ENCODE measurements at places on chromosomes 12 and 14.
A peak's percentile ranks its signal among the peaks of the same experiment; 100 is the strongest.

GRCh38 chr14:29222671-29223268 is 456.2 kb downstream of the FOXG1 start:
- no peak for DNase-seq

GRCh38 chr14:93955850-93956481 is 20.4 kb downstream of the ASB2 start:
- DNase-seq, result no peak

DNA sequence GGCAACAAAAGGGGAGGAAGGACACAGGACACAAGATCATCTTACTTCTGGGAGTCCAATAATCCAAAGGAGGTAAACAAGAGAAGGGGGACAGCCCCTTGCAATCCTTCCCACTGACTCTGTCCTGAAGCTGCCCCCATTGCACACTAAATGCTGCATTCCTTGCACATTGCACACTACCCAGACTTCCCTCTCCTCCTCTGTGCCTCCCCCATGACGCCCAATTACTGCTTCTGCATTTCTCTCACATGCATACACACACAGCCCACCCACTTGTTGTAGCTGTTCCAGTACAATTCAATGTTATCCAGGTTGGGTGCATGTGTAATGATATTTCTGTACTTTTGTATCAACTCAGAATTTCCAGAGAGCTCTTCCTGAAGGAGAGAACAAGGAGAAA is 5.5 kb downstream of the NDRG2 start:
- DNase-seq, result no peak

- no peak for DNase-seq
Measured at GRCh38 chr14:74829251-74829650, 46.7 kb downstream of the PROX2 start.

DNA sequence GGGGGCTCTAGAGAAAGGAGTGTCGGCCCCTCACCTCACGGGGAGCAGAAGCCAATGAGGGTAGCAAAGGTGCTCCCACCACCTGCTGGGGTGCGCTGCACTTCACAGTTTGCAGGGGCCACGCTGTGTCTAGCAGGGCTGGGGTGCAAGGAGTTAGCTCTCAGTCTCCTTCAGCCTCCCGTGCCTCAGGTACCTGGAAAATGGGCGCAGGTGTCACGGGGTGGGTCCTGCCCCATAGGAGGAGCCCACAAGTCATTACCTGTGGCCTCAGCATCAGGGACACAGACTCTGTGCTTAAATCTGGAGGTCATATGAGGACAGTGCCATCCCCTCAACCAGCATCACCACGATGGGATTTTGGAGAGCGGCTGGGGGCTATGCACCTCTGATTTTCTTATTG is 326.7 kb downstream of the ADGRD1 start:
- no peak for DNase-seq

DNA sequence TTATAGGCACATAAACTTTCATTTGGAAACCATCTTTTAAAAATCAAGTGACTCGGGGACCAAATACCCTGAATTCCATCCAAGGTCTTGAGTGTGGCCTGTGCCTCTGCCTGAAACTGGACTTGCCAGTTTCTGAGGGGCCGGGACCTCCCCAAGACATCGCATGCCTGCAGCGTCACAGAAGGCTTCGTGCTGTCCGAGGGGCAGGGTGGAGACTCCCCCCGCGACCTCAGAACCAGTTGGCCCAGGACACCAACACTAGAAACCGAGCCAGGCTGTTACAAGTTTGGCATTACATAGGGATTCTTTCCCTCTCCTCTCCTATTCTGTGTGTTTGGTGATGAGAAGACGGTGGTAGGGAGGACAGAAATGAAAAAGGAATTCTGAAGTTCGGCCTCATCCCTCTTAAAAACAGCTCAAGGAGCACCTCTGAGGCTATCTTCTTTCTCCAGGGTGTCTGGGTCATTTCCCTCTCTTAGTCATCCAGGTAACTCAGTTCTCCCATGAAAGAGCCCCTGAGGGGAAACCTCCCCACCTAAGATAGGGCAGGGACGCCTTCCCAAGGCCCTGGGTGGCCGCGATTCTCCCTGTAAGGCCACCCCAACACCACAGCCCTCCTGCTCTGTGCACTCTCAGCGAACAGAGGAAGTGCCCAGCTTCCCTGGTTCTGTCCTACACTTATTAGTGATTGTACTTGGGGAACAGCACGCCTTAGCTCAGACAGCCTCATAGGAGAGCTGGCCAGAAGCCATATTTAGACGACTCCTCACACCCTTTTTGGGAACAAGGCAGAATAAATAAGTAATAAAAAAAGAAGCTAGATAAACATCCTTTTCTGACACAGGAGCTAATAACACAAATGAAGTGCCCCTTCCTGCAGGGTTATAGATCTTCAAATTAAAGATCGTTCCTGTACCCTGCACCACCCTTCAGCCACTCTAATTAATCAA is 93.8 kb downstream of the BCL11B start:
- DNase-seq, result no peak

DNA sequence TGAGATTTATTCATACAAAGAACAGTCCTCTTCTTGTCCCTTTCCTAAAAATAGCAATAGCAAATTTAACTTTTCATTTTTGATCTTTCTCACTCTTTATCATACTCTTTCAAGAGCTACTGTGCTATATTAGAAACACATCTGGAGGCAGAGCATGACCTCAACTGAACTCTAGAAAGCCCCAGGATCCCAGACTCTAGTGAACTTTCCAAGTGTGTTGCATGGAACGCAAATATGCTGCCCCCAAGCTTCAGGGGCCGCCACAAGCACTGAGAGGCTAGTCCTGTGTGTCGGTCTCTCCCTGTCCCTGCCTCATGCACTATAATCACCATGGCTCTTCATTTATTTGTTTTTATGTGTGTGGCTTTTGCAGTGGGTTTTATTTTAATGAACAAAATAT is 38.7 kb upstream of the ZNF641 start:
- no peak for DNase-seq

DNA sequence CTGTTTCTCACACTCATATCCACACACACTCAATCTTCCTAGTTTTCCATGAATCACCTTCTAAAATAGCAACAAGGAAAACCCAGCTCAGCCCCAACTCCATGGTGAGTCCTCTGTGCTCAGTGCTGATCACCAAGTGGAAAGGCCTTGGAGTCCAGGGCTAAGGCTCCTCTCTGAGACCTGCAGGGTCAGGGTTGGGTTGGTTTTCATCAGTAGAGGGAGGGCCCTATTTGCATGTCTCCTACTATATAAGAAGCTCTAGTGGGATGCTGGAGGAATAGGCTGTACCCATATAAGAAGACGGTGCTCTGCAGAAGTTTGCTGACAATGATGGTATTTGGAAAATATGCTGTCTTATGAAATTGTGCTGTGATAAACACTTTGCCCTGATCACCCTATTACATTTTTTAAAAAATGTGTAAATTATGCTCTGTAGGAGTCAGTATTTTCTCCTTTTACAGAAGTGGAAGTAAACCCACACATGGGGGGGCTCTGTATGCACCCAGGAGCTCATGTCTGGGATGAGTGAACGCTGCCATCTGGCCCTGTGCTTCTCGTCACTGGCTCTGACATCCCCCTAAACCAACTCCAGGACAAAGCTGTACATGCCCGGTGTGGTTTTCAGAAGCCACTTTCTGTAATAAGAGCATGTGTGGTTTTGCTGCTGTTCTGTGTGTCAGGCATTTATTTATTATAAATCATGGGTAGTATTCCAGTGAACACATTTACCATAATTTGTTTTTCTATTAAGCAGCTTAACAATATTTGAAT is 536.3 kb downstream of the TMEM121 start:
- no peak for DNase-seq

GRCh38 chr12:50606675-50607375 is 102.0 kb downstream of the DIP2B start:
- no peak for DNase-seq

GRCh38 chr14:94461526-94462218 is 9.1 kb upstream of the SERPINA11 start:
- DNase-seq, result no peak

DNA sequence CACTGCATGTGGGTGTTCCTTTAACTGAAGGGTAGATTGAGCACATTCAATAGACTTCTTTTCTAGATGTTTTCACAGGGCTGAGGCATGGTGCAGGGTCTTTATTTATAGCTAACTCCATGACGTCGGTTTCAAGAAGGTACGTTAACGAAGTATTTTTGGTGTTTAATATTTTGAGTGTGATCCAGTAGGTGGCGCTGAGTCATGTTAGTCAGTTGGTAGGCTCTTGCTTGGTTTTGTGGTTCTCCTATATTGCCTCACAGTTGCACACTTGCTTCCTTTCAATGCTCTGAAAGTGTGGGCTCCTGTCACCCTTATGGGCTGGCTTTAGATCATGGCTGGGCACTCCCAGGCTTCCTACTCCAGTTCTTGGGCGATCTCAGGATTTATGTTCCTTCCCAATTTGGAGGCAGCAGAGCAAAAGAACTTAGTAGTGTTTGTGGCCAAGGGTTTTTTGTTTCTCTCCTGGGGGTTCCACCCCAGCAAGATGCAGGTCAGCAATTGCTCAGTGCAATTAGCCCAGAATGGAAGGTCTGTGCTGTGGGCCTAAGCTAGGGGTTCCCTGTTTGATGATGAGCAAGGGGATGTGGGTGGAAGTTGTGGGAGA is 471.6 kb upstream of the FOXG1 start:
- DNase-seq, result peak; percentile 35

DNA sequence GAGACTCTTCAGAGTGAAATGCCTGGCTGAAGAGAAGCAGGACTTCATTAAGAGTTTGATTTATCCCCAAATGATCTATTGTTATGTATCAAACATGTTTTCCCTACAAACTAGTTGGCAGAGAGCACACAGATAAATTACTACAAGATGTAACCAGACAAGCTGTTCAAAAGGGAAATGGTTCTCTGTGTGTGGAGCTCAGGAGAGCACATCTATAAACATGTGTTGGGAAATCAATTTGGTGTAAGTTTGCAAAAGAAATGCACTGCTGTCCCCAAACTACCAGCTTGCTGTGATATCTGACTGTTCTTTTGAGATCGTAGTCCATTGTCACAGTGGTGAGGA is 159.2 kb downstream of the PAH start:
- DNase-seq, result no peak

- DNase-seq, result peak; percentile 82
Measured at GRCh38 chr12:1915082-1915968, 3.1 kb downstream of the CACNA2D4 start.

- DNase-seq, result no peak
Measured at GRCh38 chr12:76489737-76490136, 69.8 kb downstream of the OSBPL8 start.
